ENCODE measurements at places on chromosomes 2 and 18.
A peak's percentile ranks its signal among the peaks of the same experiment; 100 is the strongest.

- no peak for DNase-seq
Measured at GRCh38 chr2:230916218-230916617, 8.8 kb downstream of the GPR55 start.

GRCh38 chr2:9309147-9309546, 102.5 kb downstream of the ASAP2 start:
- no peak for DNase-seq

GRCh38 chr2:117536139-117536538, 278.4 kb upstream of the DDX18 start:
- no peak for DNase-seq

GRCh38 chr2:159518321-159519005, 97.9 kb downstream of the BAZ2B start:
- no peak for DNase-seq

DNA sequence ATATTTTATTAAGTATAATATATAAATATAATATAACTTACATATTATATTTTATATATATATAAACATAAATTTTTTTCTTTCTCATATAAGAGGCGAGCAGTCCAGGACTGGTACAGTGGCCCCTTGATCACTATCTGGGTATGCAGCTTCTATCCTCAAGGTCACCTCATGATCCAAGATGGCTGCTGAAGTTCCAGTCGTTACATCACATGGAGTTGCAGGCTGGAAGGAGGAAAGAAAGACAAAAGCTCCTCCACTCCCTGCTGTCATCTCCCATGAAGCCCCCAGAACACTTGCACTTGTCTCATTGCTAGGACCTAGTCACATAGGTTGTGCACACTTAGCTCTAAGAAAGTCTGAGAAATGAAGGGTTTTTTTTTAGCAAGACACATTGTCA, 145.1 kb upstream of the SLC1A4 start:
- DNase-seq: no peak

GRCh38 chr2:123101434-123101833, 923.7 kb upstream of the CNTNAP5 start:
- no peak for DNase-seq

- DNase-seq: no peak
Measured at GRCh38 chr18:13110559-13110958, 108.0 kb upstream of the LDLRAD4 start.

- no peak for DNase-seq
Measured at GRCh38 chr2:696999-697627, 19.9 kb upstream of the TMEM18 start.

- no peak for DNase-seq
Measured at GRCh38 chr2:182824056-182824766, 42.2 kb downstream of the FRZB start.

DNA sequence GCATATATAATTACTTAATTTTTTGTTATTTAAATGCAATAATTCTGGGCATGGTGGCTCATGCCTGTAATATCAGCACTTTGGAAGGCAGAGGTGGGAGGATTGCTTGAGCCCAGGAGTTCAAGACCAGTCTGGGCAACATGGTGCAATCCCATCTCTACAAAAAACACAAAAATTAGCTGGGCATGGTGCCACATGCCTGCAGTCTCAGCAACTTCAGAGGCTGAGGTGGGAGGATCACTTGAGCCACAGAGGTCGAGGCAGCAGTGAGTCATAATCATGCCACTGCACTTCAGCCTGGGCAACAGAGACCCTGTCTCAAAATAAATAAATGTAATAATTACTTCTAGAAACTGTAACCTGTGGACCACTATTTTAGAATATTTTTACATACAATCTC, 21.5 kb upstream of the TMEM87B start:
- DNase-seq: no peak

DNA sequence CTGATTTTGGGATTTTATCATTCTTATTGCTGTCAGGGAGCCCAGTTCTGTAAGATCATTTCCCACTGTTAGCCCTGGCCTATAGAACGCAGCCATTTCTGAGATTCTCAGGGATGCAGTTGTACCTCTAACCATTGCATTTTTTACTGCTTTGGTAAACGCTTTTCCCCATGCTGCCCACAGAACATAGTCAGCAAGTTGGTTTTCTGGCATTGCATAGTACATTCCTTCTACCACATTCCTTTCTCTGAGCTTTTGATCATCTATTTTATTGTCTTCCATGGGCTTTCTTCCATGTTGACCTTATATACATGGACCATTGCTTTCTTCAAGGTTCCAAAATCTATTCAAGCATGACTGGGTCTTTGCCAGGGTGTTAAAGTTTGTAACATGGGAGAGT, 86.8 kb upstream of the ST6GAL2 start:
- DNase-seq: no peak

DNA sequence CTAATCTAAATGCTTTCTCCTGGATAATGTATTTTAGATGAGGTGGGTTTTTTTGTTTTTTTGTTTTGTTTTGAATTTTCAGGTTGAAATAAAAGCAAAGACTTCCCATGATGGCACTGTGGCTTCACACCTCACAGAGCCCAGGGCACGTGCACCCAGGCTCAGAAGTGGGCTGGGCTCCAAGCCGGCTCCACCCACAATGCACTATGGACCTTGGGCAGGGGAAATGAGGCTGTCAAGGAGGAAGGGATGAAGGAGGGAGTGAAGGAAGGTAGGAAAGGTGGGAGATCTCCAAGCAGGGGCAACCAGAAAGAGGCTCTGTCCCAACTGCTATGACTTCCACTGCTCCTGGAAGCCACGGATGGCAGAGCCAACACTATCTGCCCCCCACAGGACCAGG, 60.4 kb downstream of the BIN1 start:
- DNase-seq: no peak

DNA sequence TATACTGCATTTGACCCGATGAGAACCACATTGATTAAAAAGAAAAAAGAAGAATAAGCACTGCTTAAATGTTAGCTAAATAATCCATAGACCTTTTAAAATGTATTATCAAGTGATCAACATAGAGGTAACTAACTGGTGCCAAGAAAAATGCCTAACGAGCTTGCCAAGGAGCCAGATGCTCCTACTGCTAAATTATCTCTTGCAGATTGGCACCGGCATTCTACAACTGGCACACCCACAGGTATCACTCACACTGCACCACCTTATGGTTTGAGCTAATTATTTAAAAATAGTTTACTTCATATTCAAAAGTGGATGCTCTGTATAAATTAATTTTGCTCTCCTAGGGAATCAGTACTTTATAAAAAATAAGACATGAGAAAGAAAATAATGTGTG, 341.6 kb upstream of the CDH7 start:
- no peak for DNase-seq

GRCh38 chr2:132607426-132608090, 62.4 kb downstream of the LYPD1 start:
- no peak for DNase-seq

DNA sequence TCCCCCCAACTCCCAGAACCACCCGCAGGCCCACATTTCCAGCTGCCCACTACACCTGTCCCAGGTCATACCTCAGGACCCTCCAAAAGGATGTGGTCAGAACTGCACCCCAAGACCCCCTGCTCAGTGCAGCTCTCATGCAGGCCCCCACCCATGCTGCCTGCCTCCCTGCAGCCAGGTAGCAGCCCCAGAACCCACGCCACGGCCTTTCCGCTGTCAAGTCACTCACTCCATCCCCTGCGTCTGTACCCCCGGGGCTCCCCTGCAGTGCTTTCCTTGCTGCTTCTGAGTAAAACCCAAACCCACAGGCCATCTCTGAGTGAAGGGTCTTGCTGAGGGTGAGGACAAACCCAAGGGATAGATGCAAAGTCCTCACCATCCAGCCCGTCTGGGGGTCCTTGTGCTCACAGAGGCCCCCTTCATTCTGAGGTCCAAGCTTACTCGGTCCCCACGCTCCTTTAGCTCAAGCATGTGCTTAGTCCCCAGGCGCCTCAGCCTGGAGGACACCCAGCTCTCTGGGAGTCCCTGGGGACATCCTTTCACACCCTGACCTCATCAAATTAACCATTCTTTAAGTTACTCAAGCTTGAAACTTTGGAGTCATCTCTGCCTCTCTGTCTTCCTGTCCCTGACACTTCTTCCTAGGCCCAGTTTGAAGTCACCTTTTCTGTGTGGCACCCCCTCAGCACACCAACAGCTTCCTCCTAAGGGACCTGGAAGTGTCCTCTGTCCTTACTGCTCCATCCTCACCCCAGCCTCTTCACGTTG, 130.1 kb downstream of the SMAD7 start:
- no peak for DNase-seq

DNA sequence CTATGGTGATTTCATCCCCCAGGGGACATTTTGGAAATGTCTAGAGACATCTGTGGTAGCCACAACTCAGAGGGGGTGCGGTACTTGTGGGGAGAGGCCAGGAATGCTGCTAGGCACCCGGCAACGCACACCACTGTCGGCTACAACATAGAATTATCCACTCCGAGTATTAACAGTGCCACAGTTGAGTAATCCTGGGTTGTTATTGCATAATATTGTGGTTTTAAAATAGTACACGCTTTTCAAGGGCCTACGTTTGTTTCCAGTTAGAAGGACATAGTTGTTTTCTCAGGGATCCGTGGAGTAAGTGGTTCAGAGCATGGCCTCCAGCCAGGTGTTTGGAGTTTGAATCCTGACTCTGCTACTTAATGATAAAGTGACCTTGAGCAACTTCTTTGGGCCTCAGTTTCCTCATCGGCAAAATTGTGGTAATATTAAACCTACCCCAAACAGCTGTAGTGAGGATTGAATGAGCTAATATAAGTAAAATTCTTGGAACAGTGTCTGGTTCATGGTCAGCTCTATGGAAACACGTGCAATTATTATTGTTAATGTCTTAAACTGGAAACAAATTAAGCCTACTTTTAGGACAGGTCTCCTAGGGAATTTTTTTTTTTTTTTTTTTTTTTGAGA, 24.5 kb downstream of the CYP27A1 start:
- DNase-seq: no peak

- peak; percentile 48 for DNase-seq
Measured at GRCh38 chr18:23135550-23136325, 453 bp downstream of the CABLES1 start.

Measured in stimulated activated CD4-positive, alpha-beta T cell treated with anti-CD3 and anti-CD28 coated beads, Interleukin-2, amount 100 ng/mL, for 24 hours (primary cell).